ENCODE measurements at places on chromosomes 5 and 9.

DNA sequence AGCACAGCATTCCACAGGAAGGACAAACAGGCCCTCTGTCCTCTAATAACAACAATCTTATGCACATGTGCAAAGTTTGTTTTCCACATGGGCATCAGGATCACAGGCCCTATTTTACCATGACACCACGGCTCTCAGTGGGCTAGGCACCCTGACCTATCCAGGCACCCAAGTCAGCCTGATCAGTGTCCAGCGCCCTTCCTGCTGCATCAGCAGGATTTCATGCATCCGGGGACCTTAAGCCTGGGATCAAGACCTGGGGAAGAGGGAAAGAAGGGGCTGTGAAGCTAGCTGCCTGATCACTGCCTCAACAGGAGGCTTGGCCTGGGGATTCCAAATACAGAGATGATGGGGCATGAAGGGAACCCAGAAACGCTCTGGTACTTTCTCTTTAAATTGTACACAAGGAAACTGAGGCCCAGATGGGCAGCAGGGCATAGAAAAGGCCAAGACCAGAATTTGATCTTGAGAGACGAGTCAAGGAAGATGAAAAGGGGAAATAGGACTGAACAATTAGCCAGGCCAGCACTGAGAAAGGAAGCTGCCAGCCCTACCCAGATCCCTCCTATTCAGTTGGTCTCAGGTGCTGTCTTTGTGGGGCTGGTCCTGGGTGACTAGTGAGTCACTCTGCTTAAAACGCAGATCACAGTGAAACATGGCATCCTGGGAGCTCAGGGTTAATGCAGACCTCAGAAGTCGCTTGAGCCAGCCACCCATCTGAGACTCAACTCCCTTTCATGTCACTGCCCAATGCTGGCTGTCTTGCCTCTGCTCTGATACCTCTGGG lies 57.9 kb downstream of the SHB start:
- no peak for DNase-seq

DNA sequence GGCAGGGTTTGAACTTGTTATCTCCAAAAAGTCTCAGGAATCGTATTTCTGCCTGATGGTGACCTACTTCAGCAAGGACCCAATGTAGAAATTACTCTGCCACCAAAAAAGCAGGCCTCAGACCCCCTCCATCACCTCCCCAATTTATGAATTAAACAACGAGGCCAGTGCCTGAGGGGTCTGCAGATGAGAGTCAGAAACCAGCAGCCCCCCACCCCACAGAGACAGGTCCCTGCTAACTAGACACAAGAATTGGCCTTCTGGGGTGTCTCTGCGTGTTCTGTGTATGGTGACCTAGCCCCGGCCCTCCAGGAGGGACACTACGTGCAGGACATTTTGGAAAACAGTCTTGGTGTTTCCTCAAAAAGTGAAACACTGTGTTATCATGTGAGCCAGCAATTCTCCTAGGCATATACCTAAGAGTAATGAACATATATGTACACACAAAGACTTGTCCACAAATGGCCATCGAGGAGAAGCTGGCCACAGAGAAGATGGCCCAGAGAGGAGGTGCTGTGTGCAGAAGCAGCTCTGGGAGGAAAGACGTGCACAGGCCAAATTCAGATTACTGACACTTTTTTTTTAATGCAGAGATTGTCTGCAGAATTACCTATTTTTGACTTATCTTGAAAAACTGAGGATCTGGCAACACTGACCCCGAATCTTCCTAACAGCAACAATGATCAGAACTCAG lies 93.8 kb downstream of the ADAMTS2 start:
- DNase-seq, result no peak

DNA sequence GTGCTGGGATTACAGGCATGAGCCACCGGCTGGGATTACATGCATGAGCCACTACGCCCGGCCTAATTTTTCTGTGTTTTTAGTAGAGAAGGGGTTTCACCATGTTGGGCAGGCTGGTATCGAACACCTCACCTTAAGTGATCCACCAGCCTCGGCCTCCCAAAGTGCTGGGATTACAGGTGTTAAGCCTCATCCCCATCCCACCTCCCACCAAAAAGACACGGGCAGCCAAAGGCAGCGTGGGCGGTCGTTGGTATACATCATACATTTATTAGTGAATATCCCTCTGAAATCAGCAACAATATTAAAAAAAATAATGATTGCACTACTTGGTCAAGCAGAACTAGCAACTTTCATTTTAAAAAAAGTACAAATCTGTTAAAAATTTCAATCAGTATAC lies 10.7 kb downstream of the RNF44 start:
- no peak for DNase-seq

GRCh38 chr5:175556794-175557193 lies 78.4 kb downstream of the SFXN1 start:
- DNase-seq, result no peak

- DNase-seq, result no peak
These were observed 44.9 kb upstream of the SNCAIP start for GRCh38 chr5:122267185-122267584.

- no peak for DNase-seq
These were observed 78.1 kb downstream of the RAPGEF1 start for GRCh38 chr9:131661568-131662288.

- DNase-seq, result no peak
These were observed 47.7 kb downstream of the LHFPL2 start for GRCh38 chr5:78600687-78601414.

GRCh38 chr5:91388362-91388761 lies 5.2 kb upstream of the ARRDC3 start:
- DNase-seq, result no peak

DNA sequence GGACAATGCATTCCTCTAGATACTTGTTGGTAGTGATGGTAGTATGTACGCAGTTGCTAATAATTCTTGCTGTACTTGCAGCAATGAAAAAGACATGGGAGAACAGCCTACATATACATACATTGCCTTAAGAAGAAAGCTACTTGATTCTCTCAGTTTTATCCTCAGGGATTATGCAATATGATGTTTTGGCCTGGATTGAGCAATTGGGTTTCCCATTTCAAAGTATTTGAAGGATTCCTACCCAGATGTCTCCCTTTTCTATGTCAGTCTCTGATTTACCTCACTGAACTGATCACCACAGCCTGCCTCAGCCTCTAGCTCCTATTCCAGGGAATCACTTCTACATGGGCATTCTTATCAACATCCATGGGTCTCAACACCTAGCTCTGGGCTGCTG lies 210.1 kb upstream of the CDH10 start:
- DNase-seq, result no peak

DNA sequence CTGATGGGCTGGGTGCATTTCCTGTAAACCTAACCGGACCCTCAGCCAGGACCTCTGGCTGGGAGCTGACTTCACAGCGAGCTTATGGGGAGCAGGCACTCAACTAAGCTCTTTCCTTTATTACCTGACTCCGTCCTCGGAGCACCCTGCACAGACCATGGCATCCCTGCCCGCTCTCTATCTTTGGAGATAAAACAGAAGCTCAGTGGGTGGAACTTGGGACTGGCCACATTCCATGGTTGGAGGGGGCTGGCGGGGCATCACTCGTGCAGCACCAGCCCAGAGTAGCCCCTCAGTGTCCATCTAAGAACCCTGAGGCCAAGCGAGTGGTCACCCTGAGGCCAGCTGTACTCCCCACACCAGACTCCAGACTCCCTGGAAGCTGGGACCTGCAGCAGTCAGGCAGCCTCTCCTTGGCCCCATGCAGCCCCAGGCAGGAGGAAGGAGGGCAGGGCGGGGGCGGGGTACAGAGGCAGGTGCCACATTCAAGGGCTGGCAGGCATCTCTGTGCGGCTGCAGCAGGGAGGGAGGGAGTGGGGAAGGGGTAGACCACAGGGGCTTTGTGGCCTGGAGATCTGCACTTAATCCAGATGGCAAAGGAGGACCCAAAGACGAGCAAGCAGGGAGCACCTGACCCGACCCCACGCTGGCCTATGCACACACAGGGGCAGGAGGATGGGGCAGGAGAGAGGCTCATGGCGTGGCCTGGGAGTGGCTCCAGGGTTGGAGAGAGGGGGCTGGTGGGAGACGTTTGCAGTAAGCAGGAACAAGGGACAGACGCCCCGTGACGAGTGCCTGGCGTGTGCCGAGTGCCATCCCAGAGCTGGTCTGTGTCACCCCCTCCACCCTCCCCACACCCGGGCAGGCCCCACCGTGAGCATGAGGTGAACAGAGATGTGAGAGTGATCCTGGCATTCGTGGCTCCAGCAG lies 26.1 kb downstream of the GLT6D1 start:
- no peak for DNase-seq

- no peak for DNase-seq
These were observed 61.5 kb upstream of the TNFSF8 start for GRCh38 chr9:114991861-114992260.

- no peak for DNase-seq
These were observed 69.7 kb upstream of the NEURL1B start for GRCh38 chr5:172571413-172571812.

DNA sequence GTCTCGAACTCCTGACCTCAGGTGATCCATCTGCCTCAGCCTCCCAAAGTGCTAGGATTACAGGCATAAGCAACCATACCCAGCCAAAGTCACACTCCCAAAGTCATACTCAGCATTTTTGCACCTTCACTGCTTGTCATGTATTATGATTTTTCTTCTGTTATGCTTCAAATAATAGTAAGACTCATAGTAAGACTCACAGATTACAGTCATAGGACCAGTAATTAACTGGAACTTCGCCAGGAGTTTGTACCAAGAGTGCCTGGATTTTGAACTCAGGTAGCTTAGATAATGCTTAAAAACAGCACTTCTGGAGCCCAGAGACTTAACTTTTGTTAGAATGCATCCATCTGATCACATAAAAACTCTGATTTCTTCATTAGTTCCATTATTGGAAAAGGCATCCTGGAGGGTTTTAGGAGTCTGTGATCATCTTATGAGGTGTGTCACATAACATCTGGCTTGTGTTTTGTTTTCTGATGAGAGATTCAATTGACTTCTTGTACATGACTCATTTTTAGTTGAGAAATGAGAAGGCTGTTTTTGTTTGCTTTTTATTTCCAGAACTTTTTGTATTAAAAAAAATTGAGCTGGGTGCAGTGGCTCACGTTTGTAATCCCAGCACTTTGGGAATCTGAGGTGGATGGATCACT lies 131.5 kb downstream of the ADAMTS19 start:
- DNase-seq, result no peak

- DNase-seq, result no peak
These were observed 9.9 kb downstream of the HNRNPH1 start for GRCh38 chr5:179613460-179614071.

- no peak for DNase-seq
These were observed 737.3 kb upstream of the DMAC1 start for GRCh38 chr9:8536845-8537244.

All from NCI-H510A (cell line).